ENCODE measurements at places on chromosomes 11 and 22. TPM values are rescaled to one million over a fixed set of nuclear protein-coding genes. Genes with fewer than 3 reads are reported as not detected.

- no peak for DNase-seq
Measured at GRCh38 chr11:124302347-124303125, 11.2 kb downstream of the OR8D1 start.

The C11orf86 gene
- 31.6 TPM for total RNA-seq

The SYT8 gene
- 1.7 TPM for total RNA-seq

DNA sequence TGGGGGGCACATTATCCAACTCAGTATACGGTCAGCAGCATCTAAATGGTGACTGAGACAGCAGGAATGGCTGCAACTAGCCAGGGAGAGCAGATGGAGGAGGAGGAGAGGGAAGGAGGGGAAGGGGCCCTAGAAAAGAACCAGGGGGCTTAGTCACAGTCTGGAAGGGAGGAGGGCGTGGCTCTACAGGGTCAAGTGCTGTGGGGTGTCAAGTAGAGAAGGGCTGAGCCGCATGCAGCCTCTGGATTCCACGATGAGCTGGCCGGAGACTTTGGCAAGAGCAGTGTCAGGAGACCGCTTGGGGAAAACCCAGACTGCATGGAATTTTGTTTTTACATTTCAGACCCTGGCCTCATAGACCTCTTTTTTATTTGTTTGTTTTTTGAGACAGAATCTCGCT, 25.8 kb upstream of the PPFIA1 start:
- no peak for DNase-seq

The LDHAL6A gene
- not detected for total RNA-seq

DNA sequence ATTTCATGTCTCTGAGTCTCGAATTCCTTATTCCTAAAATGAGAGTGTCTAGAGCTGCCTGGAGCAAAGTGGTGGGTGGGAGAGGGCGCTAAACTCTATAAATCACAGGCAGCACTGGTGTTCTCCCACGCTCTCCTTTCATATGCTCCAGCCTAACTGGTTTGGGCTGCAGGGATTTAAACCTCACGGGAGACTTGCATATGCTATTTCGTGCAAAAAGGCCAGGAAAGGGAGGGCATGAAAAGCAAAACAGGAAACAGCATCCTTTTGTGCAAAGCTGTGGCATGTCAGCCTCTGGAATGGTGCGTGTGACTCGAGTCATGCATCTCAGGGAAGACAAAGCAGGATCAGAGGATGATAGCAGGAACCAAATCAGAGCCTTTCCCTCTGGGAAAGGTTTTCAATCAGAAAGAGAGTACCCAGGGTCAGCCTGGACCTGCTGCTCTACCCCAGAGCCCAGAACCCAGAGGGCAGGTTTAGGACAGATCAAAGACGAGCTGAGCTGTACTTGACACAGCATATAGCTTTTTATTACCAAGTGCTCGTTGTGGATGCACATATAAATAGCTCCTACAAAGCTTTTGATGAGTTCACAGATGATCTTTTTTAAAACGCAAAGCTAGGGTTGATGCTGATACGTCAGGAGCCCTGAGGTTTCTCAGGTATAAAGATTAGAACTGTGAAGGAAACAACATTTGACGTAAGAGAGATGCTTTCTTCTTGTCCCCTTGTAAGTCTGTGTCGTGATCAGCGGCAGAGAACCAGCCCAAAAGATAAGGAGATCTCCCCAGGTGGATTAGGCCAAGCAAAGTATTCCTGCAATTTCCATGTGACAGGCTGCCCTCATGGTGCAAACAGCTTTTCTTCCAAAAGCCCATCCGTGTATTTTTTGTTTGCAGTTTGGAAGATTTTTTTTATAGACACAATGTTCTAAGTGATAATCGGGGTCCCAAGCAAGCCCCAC, 46.2 kb upstream of the YWHAH start:
- DNase-seq: no peak

- no peak for DNase-seq
Measured at GRCh38 chr22:40511604-40512003, 124.9 kb downstream of the MRTFA start.

The GSTT2 gene
- total RNA-seq: not detected

- DNase-seq: peak; percentile 46
Measured at GRCh38 chr11:126194121-126194543, 17.3 kb downstream of the RPUSD4 start.

DNA sequence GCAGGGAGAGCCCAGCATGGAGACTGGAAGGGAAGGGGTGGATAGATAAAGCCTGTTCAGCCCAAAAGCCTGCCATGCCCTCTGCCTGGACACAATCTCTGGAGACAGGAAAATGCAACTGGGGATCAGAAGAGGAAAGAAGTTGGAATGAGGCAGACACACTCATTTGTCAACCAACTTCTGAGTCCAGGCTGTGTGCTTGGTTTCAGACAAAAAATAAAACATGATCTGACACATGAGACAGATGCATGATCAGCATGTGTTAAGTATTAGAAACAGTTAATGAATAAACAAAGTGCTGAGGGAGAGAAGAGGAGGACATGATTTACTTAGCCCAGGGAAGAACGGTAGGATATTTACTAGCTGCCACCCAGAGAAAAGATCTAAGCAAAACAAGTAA, 839 bp downstream of the LRRN4CL start:
- no peak for DNase-seq

- DNase-seq: no peak
Measured at GRCh38 chr11:126081915-126082250, 19.2 kb upstream of the CDON start.

- no peak for DNase-seq
Measured at GRCh38 chr11:11329062-11329806, 23.8 kb downstream of the CSNK2A3 start.

The PELI3 gene
- 3.8 TPM for total RNA-seq

- DNase-seq: no peak
Measured at GRCh38 chr11:59076876-59077571, 9.1 kb upstream of the GLYATL1B start.

- no peak for DNase-seq
Measured at GRCh38 chr11:126348806-126349582, 6.5 kb upstream of the ST3GAL4 start.

- DNase-seq: no peak
Measured at GRCh38 chr11:43992183-43992582, 49.7 kb downstream of the C11orf96 start.

The ENTHD1 gene
- total RNA-seq: not detected

DNA sequence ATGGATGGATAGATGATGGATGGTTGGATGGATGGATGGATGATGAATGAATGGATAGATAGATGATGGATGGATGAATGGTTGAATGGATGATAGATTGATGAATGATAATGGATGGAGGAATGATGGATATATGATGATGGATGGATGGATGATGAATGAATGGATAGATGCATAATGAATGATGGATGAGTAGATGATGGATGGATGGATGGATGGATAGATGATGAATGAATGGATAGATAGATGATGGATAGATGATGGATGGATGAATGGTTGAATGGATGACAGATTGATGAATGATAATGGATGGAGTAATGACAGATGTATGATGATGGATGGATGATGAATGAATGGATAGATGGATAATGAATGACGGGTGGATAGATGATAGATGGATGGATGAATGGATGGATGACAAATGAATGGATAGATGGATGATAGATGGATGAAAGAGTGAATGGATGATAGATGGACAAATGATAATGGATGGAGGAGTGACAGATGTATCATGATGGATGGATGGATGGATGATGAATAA, 1466.5 kb downstream of the BRD1 start:
- DNase-seq: no peak

DNA sequence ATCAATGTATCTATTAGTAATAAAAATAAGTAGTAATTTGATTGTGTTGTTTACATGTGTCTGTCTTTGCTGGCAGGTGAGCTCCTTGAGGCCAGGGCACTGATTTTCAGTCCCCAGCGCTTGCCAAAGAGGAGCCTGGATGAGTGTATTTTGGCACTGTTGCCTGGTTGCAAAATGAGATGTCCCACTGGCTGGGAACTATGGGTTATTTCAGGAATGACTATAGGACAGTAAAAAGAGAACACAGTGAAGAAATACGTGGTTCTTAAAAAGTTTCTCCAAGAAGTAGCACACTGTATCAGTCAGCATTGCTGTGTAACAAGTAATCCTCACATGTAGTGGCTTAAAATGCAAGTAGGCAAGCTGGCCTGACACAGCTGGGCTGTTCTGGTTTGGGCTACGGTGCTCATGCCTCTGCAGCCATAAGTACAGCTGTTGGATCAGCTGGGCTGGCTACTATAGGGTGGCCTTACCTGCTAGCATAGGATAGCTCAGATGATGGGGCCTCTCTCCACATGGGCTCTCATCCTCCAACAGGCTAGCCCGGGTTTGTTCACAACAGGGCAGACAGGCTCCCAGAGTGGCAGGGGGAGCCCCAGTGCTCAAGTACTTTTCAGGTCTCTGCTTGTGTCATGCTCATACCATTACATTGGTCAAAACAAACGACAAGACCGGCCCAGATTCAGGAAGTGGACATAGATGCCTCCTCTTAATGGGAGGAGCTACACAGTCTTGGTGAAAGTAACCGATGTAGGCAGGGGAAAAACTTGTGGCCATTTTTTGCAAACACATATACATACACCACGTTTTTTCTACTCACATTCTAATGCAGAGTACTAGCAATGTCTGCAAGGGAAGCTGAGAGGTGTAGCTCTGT, 399.1 kb downstream of the LARGE1 start:
- no peak for DNase-seq

GRCh38 chr22:35205961-35206360, 51.3 kb upstream of the HMGXB4 start:
- DNase-seq: no peak

- no peak for DNase-seq
Measured at GRCh38 chr11:87819151-87819550, 356.1 kb downstream of the RAB38 start.

DNA sequence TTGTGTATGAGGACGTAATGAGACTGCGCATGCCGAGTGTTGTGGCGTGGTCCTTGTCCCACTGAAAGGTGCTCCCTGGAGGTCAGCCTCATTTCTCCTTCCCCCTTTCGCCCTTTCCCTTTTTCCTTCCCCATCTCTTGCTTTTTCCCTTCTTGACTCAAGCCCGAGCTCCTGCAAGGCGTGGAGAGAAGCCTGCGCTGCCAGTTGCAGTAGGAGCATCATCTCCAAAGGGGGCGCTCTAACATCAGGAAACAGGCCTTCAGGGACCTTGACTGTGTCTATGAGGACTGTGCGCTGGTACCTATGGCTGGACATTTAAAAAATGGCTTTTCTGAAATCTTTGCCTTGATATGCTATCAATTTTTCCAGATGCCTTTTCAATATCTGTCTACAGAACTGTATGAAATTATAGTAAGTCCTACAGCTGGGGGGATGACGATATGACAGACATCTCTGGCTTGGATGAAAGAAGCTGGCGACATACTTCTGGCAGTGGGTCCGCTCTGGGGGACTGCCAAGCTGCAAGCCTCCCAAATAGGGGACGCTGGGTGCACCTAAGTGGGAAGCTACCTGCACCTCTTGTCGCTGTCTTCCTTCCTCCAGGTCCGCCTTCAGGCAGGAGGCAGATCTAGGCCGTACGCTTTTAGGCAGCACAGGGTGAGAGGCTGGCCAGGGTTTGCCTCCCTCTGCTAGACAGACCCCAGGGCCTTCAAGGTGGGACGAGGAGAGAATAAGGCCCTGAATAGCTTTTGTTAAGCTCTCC, 96.5 kb downstream of the NXPE2 start:
- DNase-seq: peak; percentile 56

DNA sequence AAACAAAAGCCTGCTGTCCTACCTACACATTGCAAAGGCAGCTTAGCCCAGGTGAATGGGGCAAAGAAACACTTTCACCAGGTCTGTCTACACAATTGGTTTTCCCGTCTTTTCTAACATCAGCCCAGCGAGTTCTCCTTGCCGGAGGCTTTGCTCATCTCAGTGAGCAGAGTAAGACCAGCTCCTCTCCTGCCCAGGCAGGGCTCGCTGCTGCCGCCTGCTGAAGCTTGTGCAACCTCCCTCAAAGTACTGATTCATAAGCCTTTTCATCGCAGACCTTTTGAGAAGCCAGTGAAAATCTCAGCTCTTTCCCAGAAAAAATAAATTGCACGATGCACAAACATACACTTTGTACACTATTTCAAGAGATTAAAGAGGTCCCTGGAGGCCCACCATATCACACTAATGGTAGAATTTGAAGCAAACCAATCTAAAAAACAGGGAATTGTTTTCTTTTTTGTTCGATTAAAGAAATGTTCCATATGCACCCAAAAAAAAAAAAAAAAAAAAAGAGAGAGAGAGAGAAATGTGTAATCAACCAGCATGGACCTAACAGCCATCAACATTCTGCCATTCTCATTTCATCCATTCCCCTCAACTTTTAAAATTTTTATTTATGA, 328.1 kb upstream of the MPPED2 start:
- DNase-seq: peak; percentile 31

GRCh38 chr11:55942785-55943392, 6.7 kb upstream of the OR5I1 start:
- no peak for DNase-seq

The DERL3 gene
- 20.2 TPM for total RNA-seq

DNA sequence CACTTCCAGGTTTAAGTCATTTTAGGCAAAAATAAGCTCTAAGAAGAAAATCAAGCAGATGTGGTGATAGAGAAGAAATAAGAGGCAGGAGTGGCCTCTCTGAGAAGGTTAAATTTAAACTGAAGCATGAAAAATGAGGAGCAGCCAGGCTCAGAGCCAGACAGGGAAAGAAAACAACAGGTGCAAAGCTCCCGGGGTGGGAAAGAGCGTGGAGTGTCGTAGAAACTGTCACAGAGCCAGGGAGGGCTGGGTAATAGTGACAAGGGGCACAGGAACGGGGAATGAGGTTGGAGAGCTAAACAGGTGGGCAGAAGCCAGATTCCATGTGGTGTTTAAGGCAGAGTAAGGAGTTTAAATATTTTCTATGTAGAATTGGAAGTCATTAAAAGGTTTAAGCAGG, 132.1 kb upstream of the BLID start:
- DNase-seq: no peak
